NT2/D1 (cell line): ENCODE measurements at places on chromosomes 5 and 9.
A peak's percentile ranks its signal among the peaks of the same experiment; 100 is the strongest.

DNA sequence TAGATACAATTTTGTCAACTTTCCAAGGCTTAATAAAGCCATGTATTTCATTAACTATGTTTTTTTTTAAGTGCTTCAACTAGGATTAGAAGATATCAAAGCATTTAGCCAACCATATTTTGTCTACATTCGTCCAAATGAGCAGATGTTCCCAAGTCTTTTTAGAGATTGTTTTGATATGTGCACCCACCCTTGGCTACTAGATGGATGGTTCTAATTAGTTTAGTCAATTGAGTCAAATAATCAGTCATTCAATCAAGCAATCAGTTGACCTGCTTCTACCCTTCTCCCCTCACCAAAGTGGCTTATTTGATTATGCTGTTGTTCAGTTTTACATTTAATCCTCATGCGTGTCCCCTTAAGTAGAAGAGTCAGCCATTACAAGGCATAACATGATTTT lies 319.5 kb upstream of the TNC start:
- DNase-seq: no peak

DNA sequence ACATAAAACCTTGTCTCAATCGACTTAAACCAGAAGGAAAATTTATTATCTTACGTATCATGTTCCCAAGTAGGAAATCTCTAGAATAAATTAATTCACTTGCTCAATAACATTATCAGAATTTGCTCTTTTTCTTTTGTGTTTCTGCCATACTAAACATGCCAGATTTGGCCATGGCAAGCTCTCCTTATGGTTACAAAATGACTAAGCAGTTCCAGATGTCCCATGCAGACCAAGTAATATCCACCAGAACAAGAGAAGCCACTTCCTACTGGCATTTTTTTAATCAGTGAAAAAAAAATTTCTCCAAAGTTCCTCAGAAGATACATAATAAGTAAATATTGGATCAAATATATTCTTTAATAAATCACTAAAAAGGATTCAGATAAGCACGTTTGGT lies 25.2 kb upstream of the ADAMTS6 start:
- no peak for DNase-seq

- no peak for DNase-seq
Measured at GRCh38 chr9:97510797-97511654, 9.6 kb downstream of the TMOD1 start.

DNA sequence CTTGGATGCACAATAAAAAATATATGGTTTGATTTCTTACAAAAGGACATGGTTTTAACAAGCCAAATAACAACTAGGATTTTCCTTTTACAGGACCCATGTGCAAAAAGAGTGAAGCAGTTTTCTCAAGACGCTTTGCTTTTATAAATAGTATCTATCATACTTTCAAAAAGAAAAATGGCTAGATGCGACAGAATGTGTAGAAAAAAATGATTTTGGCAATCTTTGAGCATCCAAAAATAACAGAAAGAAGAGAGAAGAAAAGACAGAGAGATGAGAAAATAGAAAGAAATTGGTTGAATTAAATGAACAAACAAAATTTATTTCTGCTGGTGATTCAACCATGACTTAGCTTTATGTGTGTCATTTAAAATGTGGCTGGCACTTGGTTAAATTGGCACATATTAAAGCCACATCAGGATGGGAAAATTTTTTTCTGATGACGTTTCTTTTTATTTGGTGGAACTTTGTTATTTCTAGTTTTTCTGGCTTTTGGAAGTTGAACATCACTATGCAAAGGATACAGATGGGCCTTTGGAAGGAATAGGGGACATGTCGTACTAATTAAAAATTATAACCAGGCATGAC lies 35.6 kb upstream of the NREP start:
- DNase-seq: no peak

- no peak for DNase-seq
Measured at GRCh38 chr5:124702525-124702924, 43.9 kb downstream of the ZNF608 start.

DNA sequence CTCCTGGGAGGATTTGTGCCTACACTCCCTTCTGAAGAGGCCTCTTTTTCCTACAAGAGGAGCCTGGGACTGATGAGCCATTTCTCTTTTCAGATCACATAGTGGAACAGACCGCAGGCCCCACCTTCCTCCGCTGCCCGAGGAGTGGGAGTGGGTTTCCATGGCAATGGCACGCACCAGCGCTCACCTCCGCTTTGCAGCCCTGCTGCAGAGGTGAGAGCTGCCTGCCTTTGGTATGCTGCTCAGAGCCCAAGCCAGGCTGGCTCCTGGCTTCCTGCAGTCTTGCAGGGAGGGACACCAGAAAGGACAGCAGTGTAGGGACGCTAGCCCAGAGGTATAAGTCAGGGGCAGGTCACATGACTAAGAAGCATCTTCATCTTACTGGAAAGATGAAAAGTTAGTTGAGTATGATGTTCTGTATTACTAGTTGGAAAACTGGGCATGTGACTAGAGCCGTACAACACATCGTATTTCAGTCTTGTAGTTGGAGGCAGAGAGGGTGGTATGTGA lies 12.4 kb downstream of the PTTG1 start:
- no peak for DNase-seq

- no peak for DNase-seq
Measured at GRCh38 chr9:137158625-137159024, 11.2 kb downstream of the LRRC26 start.

DNA sequence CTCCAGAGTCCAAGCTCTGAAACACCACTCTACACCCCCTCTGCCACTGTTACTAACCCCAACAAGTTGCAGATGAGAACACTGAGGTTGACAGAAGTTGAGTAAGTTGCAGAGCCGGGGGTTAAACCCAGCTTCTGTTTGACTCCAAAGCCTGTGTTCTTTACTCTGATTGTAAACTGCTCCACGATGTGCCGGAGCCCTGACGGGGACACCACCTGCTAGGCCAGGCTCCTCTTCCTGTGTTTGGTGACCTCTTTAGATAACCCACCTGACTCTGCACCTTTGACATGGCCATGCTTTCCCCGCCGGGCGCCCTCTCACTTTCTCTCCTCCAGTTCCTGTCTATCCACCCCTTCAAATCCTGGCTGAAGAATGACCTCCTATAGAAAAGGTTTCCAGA lies 96.7 kb downstream of the PAX5 start:
- no peak for DNase-seq

GRCh38 chr5:641331-641765 lies 29.2 kb downstream of the CEP72 start:
- no peak for DNase-seq

DNA sequence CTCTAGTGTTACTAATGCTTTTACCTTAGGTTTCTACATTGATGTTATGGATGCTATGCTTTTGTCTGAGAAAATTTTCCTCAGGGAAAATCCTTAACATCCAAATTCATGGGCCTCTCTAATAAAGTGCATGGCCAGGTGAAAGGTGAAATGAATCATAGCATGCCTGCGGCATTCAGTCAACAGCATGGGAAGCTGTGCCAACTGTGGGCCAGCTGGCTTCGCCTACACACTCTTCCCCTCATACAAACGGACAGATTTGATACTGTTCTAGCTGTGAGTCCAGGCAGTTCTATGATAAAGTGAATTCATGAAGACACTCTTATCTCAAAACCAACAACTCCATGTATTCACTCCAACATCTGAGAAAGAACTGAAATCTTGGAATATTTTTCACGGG lies 374.1 kb downstream of the PLK2 start:
- no peak for DNase-seq

- no peak for DNase-seq
Measured at GRCh38 chr5:168314735-168315411, 23.4 kb downstream of the WWC1 start.

- no peak for DNase-seq
Measured at GRCh38 chr9:135951889-135952663, 9.1 kb downstream of the UBAC1 start.

GRCh38 chr9:136614372-136614922 lies 48.3 kb upstream of the EGFL7 start:
- DNase-seq: no peak

GRCh38 chr5:96741891-96742309 lies 65.8 kb downstream of the ERAP1 start:
- no peak for DNase-seq

GRCh38 chr5:60287174-60287771 lies 393.7 kb upstream of the PDE4D start:
- peak; percentile 71 for DNase-seq

DNA sequence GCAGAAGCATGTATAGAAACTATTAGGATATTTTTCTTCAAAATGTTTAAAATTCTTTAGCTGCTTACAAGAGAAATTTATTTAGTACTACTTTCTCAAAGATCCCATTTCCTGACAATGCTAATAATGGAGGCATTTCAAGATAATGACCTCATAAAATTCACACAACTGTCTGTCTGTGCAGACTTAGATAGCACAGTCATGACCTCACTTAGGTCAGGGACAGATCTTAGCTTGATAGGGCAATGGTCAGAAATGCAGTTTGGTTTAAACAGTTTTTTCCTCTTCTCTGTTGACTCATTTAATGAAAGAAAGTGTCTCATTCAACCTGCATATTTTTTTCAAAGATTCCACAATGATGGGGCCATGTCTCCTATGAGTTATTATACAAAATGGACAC lies 128.4 kb downstream of the GRIA1 start:
- DNase-seq: no peak

GRCh38 chr9:4111233-4112008 lies 188.4 kb downstream of the GLIS3 start:
- DNase-seq: no peak

- DNase-seq: no peak
Measured at GRCh38 chr5:173688703-173689102, 72.3 kb upstream of the BOD1 start.

GRCh38 chr5:156019571-156020180 lies 307.3 kb upstream of the SGCD start:
- DNase-seq: no peak

DNA sequence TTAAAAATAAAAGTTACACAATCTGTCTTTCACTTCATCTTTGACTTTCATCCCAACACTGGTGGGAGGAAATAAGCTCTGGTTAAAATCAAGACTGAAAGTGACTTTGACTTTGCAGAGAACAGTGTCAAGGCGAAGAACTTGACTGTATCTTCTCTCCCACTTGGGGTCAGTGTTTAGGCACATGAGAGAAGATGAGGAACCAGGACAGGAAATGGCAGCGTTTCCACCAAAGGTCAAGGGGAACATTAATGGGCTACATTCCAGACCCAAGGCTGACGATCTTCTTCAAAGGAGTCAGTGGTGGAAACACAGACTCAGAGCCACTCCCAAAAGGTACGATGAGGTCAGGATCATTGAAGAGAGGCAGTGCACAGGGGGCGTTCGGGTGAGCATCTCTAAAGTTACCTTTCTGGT lies 409.5 kb downstream of the ARHGEF28 start:
- DNase-seq: no peak

GRCh38 chr9:109779711-109780452 lies at the start of gene PALM2AKAP2:
Gene PALM2AKAP2, plus strand, starts transcription at chr9:109780198. Its CDS starts 291 bp downstream, at chr9:109780489.
- peak; percentile 66 for DNase-seq

DNA sequence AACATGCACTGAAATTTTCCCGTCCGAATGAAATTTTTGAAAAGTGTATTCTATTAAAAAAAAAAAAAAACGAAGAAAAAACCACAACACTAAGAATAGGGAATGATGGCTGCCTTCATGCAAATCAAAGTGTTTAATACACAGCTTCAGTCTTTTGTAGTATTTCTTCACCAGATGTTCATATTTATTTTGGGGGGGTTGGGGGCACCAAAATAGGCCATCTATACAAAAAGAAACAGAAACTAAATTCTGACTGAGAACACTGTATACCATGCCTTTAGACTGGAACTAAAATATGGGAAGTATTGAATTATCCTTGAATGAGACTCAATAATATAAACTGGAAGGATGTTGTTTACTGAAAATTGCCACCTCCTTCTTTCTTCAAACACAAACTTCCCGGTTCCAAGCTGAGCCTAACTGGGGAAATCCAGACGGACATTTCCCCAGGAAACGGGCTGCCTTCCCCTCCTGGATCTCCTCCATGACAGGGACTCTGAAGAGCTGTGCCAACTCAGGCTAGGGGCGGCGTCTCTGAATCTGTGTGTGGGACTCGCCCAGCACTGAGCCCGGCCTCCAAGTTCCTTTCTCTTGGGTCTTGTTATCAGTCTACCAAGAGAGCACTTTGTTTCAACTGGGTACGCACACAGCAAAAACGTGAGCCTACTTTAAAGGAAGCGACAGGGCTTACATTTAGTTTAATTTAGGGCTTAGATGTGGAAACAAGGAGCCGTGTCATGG lies 511.3 kb upstream of the ADAMTS16 start:
- DNase-seq: no peak

DNA sequence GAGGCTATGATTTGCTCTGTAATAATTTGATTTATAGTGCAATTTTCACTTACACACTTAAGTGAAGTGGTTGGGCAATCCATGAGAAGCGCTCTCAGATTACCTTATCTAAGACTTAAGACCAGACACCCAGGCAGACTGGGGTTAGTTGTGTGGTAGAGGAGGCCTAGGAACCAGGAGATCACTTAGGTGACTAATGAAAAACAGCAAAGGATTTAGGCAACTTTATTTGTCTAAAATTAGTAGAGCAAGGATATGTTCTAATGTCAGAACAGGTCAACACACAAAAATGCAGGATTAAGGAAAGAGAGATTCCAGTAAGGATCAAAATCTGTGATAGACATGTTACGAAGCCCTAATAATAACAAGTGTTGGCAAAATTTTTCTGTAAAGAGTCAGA lies 913.8 kb downstream of the TLE1 start:
- no peak for DNase-seq

DNA sequence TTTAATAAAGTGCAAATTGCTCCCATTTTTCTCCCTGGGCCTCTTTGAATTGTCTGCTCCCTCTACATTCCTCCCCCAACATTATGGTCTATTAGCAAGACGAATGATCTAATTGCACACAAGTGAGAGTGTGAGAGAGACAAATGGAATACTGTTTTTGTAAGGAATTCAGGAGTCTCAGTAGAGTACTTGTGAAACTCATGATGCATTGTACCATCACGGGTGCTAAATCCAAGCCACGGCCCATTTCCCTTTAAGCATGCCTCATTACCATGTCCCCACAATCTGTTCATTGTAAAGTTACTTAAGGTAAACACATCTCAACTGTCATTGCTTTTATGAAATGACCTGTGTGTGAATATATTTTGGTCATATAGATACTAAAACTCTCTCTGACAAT lies 62.8 kb downstream of the CD180 start:
- no peak for DNase-seq

DNA sequence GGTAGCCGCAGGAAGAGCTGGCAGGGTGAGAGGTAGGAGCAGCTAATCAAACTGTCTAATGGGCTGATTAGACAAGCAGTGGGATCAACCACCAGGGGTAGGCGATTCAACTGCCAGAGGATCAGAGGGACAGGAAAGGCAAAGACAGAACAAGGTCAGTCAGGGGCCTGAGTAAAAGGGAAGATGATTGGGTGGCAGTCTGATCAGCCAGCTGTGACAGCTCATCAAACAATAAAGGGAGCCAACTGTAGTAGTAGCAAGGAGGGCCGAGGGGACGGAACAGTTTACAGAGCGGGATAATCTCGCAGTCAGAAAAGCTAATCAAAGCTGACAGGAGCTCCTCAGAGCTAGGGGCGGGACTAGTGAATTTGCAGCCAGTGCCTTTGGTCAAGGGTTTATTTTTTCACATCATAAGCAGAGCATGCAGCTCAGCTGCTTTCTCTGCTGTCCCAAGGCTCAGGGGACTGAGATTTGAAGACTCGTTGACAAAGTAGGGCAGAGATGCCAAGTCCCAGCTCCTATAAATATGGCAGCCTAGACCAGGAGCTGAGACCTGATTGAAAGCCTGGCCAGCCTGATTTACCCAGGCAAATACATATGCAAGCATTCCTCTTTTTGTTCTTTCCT lies 418.2 kb downstream of the GABRG2 start:
- no peak for DNase-seq
